ENCODE measurements at places on chromosomes 13 and 19. TPM values are rescaled to one million over a fixed set of nuclear protein-coding genes. Genes with fewer than 3 reads are reported as not detected.

DNA sequence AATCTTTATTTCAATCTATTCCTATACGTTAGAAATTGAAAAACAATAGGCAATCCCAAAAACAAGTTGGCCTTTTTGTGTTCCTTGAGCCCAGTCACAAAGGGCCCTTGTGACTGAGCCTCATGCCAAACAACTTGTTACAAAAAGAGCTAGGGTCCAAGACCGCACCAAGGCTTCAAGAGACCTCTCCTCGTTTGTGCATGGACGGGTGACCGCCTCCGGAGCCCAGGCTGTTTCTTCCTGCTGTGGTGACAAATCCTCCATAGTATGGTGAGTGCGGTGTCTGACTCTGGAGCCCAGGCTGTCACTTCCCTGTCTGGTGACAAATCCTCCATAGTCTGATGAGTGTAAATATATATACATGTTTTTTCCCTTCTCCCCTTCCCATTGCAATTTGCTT, 63.7 kb downstream of the ZNF93 start:
- H3K27me3 ChIP-seq = no peaks in the 10 kb centered on the region
- no peaks in the 10 kb centered on the region for H3K36me3 ChIP-seq
- H3K4me3 ChIP-seq = no peak overlapping the region
- DNase-seq = no peak
- H3K27ac ChIP-seq = no peak overlapping the region

DNA sequence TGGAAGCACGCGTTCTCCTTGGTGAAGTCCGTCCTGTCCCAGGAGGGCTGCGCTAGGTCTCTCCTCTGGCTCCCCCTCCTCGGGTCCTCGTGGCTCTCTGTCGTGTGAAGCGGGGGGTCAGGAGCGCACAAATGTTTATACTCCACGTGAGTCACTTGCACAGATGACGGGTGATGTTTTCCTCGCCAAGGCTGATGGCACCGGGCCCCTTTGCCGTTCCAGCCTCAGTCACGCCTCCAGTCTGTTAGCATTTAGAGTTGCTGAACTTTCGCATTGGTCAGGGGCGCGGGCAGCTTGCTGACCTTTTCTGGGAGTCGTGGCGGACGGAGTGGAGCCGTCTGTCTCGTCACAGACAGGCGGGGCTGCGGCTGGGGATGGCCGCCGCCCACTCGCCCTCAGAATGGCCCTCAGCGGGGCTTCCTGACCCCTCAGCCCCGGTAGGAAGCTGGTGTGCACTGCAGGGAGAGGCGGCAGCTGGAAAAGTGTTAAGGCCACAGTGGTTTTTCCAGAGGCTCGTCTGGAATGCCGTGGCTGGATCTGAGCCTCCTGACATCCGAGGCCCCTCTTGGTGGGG, 13.7 kb downstream of the KLHL26 start:
- no peaks in the 10 kb centered on the region for H3K27me3 ChIP-seq
- peak overlapping the region; percentile 61 for H3K27ac ChIP-seq
- no peaks in the 10 kb centered on the region for H3K36me3 ChIP-seq
- H3K4me1 ChIP-seq = peaks cover 18% of the 10 kb centered on the region
- DNase-seq = peak; percentile 66

DNA sequence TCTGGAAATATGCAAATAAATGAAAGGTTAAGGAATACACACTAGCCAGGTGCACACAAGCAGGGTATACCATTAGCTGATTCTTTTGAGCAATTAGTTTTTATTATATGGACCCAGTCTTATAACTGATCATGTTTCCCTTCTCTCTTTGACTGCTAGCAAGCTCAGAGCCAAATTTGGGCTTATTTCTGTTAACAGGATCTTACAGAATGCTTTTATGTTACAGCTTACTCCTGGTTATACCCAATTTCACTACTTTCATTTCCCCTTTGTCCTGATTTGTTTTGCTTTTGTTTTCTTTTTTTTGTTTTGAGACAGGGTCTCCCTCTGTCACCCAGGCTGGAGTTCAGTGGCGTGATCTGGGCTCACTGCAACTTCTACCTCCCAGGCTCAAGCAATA, 12.9 kb upstream of the TPT1 start:
- H3K36me3 ChIP-seq = peaks cover 2% of the 10 kb centered on the region
- DNase-seq = no peak
- no peak overlapping the region for H3K4me3 ChIP-seq
- no peaks in the 10 kb centered on the region for H3K4me1 ChIP-seq

- H3K27ac ChIP-seq = no peak overlapping the region
- H3K36me3 ChIP-seq = no peaks in the 10 kb centered on the region
- H3K4me1 ChIP-seq = no peaks in the 10 kb centered on the region
- DNase-seq = no peak
Measured at GRCh38 chr13:35140831-35141230, 198.8 kb downstream of the NBEA start.

DNA sequence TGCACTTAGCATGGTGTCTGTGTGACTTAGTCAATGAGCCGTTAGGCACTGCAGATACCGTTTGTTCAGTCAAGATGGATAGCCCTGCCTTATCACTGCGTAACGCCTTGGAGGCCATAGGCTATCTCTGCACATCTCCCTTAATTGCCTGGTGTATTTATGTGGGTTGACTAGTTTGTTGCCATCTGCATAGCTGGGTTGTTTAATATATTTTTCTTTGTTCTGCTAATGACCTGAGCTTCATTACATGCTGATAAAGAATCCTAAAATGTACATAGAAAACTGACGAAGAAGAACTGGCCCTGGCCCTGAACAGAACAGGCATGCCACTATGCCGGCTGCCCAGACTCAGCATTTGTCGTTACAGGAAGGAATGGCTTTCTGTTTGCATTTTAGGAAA, 297.8 kb downstream of the SHISA2 start:
- H3K4me1 ChIP-seq = no peaks in the 10 kb centered on the region
- H3K27ac ChIP-seq = no peak overlapping the region
- no peaks in the 10 kb centered on the region for H3K36me3 ChIP-seq
- peak; percentile 86 for DNase-seq
- no peak overlapping the region for H3K4me3 ChIP-seq

DNA sequence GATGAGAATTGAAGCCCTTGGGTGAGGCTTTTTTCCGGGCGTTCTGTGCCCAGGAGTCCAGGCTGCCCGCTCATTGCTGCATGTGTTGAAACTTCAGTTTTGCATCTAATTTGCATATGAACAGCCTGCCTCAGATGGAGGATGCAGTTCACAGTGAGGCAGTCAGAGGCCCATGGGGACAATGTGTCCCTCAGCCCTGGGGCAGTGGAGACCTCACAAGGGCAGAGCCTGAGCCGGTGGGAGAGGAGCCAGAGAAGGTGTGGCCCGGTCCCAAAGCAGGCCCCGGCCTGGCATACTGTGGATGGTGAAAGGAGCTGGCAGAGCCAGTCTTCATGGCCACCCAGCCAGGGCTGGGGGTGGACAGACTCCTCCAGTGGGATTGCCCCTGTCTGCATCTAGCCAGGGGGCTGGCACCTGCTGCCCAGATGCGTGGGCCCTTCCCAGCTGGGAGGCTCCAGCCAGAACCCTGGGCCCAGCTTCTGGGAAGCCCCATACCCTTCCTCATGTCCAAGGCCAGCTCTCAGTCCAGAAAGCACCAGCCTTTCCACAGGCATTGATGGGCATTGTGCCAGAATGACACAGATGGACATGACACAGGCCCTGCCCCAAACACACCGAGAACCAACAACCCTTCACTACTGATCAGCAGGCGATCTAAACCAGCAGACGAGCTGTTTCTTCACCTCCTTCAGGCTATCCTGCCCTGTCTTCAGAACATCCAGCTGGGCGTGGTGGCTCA, 32.9 kb upstream of the KCTD15 start:
- DNase-seq = no peak
- H3K27ac ChIP-seq = no peak overlapping the region
- no peaks in the 10 kb centered on the region for H3K36me3 ChIP-seq

GRCh38 chr19:14511229-14511593, 7.0 kb downstream of the DNAJB1 start:
- no peaks in the 10 kb centered on the region for H3K27me3 ChIP-seq
- no peak overlapping the region for H3K4me3 ChIP-seq
- H3K36me3 ChIP-seq = peaks cover 17% of the 10 kb centered on the region
- no peak overlapping the region for H3K27ac ChIP-seq
- peaks cover 1% of the 10 kb centered on the region for H3K4me1 ChIP-seq

- no peak overlapping the region for H3K4me3 ChIP-seq
- H3K4me1 ChIP-seq = peaks cover 63% of the 10 kb centered on the region
- H3K27me3 ChIP-seq = no peaks in the 10 kb centered on the region
- DNase-seq = no peak
- no peak overlapping the region for H3K27ac ChIP-seq
- peaks cover 16% of the 10 kb centered on the region for H3K36me3 ChIP-seq
Measured at GRCh38 chr13:97276862-97277269, 54.7 kb downstream of the MBNL2 start.

GRCh38 chr13:53017433-53017970, 11.1 kb upstream of the OLFM4 start:
- H3K27ac ChIP-seq = no peak overlapping the region
- no peak for DNase-seq
- no peaks in the 10 kb centered on the region for H3K27me3 ChIP-seq
- no peaks in the 10 kb centered on the region for H3K36me3 ChIP-seq
- no peaks in the 10 kb centered on the region for H3K4me1 ChIP-seq

GRCh38 chr19:2243274-2244124, 5.6 kb upstream of the AMH start:
- H3K36me3 ChIP-seq = peaks cover 27% of the 10 kb centered on the region
- no peak for DNase-seq
- H3K4me3 ChIP-seq = no peak overlapping the region
- no peak overlapping the region for H3K27ac ChIP-seq
- no peaks in the 10 kb centered on the region for H3K27me3 ChIP-seq
- H3K4me1 ChIP-seq = peaks cover 28% of the 10 kb centered on the region

GRCh38 chr13:26787961-26788360, 27.4 kb upstream of the GPR12 start:
- no peak for DNase-seq
- peaks cover 24% of the 10 kb centered on the region for H3K27me3 ChIP-seq
- no peaks in the 10 kb centered on the region for H3K4me1 ChIP-seq
- H3K36me3 ChIP-seq = no peaks in the 10 kb centered on the region

DNA sequence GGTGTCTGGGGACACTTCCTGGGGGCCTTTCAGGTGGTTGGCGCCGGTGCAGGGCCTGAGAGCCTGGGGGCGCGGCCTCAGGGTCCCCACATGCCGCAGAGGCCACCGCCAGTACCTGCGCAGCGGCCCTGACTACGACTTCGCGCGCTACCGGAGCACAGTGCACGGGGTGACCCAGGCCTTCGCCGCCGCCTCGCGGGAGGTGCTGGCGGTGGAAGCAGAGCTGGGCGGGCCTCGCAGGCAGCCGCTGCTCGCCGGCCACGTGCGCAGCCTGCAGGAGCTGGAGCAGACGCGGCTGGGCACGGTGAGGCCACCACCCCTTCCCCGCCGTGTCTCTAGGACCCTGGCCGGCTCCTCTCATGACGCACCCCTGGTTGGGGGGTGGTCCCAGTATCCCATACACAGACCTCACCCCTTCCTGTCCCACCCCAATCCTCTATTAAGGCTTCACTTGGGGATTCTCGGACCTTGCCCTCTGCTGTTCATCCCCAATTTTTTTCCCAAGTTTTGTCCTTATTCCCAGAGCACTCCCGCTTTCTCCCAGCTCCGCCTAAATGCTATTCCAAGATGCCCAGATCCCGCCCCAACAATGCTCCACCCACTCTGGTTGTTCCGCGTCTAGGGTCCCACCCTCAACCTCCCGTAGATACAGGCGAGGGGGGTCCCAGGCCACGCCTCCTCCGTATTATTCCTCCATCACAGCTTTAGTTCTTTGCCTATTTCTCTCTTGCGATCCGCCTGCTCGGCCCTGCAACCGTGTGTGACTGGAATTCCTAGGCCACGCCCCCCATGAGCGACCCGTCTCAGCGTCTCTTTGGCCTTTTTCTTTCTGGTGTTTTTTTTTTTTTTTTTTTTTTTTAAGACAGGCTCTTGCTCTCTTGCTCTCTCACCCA, 1.0 kb downstream of the REX1BD start:
- peak overlapping the region; percentile 88 for H3K27ac ChIP-seq
- peaks cover 5% of the 10 kb centered on the region for H3K36me3 ChIP-seq
- peaks cover under 1% of the 10 kb centered on the region for H3K27me3 ChIP-seq
- H3K4me3 ChIP-seq = peak overlapping the region; percentile 64

DNA sequence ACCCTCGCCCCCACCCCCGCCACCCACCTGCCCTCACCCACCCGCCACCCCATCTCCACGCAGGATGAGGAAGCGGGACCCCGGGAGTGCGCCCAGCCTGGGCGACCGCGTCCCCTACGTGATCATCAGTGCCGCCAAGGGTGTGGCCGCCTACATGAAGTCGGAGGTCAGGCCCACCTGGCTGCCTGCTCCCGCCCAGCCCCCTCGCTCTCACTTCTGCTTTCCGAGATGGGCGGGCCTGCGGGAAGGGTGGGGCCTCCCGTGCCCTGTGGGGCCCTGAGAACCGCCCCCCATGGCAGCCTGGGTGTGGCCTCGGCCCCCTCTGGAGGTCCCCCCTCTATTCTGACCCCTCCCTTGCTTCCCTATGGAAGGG, 3.1 kb upstream of the SPIB start:
- H3K4me1 ChIP-seq = no peaks in the 10 kb centered on the region
- H3K4me3 ChIP-seq = no peak overlapping the region
- no peaks in the 10 kb centered on the region for H3K36me3 ChIP-seq

DNA sequence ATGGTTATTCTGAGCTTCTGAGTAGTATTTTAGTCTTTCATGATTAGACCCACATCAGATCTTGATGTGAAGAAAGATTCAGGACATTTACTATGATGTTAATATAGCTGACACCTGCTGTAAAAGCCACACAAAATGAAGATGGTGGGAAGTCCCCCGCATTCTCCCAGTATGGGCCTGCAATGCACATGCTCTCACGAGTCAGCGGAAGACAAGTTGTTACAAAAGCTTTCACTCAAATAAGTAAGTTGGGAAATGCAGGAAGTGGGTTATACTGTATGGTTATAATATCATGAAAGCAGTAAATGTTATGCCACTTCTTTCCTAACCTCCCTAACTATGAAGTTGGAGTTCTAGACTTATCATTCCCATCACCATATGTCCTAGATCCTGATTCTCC, 171.9 kb downstream of the KLF5 start:
- no peaks in the 10 kb centered on the region for H3K36me3 ChIP-seq
- no peaks in the 10 kb centered on the region for H3K4me1 ChIP-seq
- DNase-seq = no peak
- no peak overlapping the region for H3K4me3 ChIP-seq
- H3K27me3 ChIP-seq = no peaks in the 10 kb centered on the region

GRCh38 chr19:4199699-4200293, 17.3 kb downstream of the ANKRD24 start:
- H3K36me3 ChIP-seq = no peaks in the 10 kb centered on the region
- H3K27me3 ChIP-seq = peaks cover 14% of the 10 kb centered on the region
- H3K4me3 ChIP-seq = no peak overlapping the region
- no peaks in the 10 kb centered on the region for H3K4me1 ChIP-seq

Gene VAV1
- 28.4 TPM for total RNA-seq

Gene CD37
- total RNA-seq = 33.9 TPM

Gene CPB2
- total RNA-seq = 16.7 TPM

Gene NMRK2
- 1.0 TPM for total RNA-seq

Gene MEF2B
- 1.8 TPM for total RNA-seq

Gene NDUFA3
- 137 TPM for total RNA-seq
